ENCODE measurements at places on chromosomes 5 and 9.

GRCh38 chr5:23727271-23727670, 219.9 kb downstream of the PRDM9 start:
- no peak for DNase-seq

- DNase-seq = peak; percentile 1
Measured at GRCh38 chr9:6592231-6592630, 53.3 kb downstream of the GLDC start.

GRCh38 chr9:105148328-105149006, 96.0 kb upstream of the SLC44A1 start:
- DNase-seq = no peak

DNA sequence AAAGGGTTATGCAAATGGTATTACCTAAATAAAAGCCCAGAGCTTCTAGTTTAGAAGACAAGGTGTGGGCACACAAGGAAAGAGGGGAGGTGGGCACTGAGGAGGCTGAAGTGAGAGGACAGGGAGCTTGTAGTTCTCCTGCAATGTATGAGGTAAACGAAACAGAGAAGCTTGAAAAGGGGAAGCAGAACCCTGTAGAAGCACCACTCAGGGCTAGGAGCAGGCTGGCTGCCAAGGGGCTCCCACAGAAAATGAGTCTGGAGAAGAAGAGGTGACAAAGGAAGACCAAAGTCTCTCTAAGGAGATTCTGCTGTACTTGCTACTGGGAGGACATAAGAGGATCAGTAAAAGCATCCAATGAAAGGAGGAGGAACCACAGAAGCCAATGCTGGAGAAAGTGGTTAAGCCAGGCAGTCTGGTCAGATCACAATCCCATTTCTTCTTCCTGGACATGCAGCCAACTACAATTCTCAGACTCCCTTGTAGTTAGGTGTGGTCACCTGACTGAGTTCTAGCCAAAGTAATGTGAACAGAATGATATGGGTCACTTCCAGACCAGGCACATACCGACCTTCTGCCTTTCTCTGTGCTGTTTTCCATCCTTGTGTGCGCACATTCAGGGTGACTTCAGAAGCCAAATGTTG, 174.5 kb upstream of the MAP3K1 start:
- peak; percentile 82 for DNase-seq

GRCh38 chr9:3361116-3361515, 164.7 kb downstream of the RFX3 start:
- no peak for DNase-seq
